Fibroblast of villous mesenchyme (primary cell): ENCODE measurements at places on chromosomes 16 and 17. TPM values are rescaled to one million over a fixed set of nuclear protein-coding genes. Genes with fewer than 3 reads are reported as not detected.

DNA sequence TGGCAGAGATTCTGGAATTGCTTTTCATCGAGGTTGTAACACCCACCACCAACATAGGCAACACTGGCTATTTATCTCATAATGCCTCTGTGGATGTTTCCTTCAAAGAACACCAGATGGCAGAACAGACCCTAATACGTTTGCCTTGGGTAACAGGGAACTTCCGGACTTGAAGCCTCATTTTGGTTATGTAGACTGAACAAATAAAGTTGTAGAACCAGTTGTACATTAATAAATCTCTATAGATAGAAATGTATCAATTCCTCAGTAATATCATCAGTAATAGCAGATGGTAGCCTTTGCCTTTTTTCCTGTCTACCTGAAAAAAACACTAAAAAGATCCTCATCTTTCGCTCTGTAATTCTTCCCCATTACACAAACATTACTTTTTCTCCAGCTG, 25.9 kb upstream of the APOH start:
- DNase-seq: peak; percentile 85

- no peak for DNase-seq
Observed at GRCh38 chr16:87662254-87663204, 60.2 kb downstream of the JPH3 start.

DNA sequence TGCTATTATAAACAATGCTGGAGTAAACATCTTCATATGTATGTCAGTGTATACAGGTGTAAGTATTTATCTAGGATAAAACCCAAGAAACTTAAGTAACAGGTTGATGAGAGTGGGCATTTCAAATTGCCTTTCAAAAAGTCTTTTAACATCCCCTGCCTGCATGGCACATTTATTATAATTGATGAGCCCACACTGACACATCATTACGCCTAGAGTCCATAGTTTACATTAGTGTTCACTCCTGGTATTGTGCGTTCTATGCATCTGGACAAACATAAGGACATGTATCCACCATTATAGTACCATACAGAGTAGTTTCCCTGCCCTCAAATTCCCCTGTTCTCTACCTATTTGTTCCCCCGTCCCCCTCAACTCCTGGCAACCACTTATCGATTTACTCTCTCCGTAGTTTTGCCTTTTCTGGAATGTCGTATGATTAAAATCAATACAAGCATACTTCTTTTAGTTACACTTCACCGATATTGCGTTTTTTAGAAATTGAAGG, 53.7 kb downstream of the NACA2 start:
- no peak for DNase-seq

DNA sequence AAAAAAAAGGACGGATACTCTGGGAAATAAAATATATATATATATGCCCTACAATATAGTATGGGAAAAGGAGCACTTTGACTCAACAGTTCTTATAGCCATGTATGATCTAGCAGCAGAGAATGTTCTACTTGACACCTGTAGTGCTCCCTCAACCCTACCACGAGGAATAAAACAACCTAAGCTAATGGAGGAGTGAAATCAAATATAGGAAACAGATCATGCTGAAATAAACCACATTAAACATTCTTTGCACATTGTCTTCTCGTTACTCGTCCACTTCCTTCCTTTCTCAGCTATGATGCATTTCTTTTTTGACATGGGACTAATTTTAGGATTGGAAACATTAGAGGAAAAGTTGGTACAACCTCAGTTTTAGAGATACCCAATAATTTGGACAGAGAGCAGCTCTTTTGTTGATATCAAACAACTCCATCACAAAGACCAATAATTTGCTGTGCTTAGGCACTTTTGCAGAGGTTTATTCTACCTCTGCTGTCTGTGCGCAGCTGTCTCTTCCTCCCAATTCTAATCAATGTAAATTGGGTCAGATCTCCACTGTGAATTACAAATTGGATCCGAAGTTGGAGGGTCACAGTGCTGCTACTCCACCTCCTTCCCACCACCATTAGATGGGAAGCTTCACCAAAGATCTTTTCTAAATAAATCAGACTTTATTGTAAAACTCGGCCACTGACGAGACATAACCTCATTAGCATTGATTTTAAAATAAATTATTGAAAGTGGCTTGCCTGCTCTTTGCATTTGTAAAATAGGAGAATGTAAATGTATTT, 65.8 kb downstream of the SNX11 start:
- DNase-seq: no peak

- DNase-seq: no peak
Observed at GRCh38 chr16:54817432-54817831, 113.2 kb upstream of the IRX5 start.

- peak; percentile 94 for DNase-seq
Observed at GRCh38 chr17:7579001-7579833, at the start of gene CD68. Gene CD68 (plus strand): TSS chr17:7579638. CDS start chr17:7579678, 40 bp downstream.

The NXN gene
- total RNA-seq: 91.5 and 124 TPM in 2 replicates

- DNase-seq: no peak
Observed at GRCh38 chr16:49472598-49472997, 99.0 kb downstream of the C16orf78 start.

The SLFN14 gene
- not detected in 2 replicates for total RNA-seq

The FN3K gene
- 2.2 and 2.9 TPM in 2 replicates for total RNA-seq

The MVP gene
- 211 and 250 TPM in 2 replicates for total RNA-seq

DNA sequence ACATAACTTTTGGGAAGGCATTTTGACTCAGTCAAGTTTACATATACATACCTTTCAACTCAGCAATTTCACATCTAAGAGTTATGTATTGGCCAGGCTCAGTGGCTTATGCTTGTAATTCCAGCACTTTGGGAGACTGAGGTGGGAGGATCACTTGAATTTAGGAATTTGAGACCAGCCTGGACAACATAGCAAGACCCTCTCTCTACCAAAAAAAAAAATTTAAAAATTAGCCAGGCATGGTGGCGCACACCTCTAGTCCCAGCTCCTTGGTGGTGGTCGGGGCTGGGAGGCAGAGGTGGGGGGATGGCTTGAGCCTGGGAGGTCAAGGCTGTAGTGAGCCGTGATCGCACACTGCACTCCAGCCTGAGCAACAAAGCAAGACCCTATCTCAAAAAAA, 79.3 kb downstream of the AATF start:
- no peak for DNase-seq

GRCh38 chr16:65538976-65539375, 417.1 kb upstream of the CDH11 start:
- no peak for DNase-seq

The ESRP2 gene
- total RNA-seq: under 0.01 and 0.86 TPM in 2 replicates

The PRSS53 gene
- 1.7 and 1.9 TPM in 2 replicates for total RNA-seq

- DNase-seq: no peak
Observed at GRCh38 chr16:11140098-11140375, 116.0 kb downstream of the SOCS1 start.

- peak; percentile 50 for DNase-seq
Observed at GRCh38 chr17:17042851-17043460, 699 bp downstream of the MPRIP start.

- DNase-seq: no peak
Observed at GRCh38 chr16:50646345-50646744, 34.8 kb downstream of the SNX20 start.

DNA sequence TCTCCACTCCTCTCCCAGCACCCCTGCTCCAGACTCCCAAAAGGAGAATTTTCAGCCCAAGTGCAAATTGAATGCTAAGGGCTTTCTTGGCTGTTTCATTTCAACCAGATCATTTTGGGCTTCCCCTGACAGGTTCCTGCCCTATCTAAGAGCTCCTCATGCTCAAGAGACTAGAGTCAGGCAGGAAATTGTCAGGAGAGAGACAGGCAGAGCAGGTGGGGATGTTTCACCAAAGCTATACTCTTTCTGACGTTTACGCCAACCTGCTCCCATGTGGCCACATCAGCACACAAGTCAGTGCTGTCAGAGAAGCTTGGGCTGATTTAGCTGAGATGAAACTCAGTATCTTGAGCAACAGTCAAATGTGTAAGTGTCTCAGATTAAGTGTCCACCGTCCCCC, 31.4 kb downstream of the HIC1 start:
- no peak for DNase-seq

The TOX3 gene
- not detected in 2 replicates for total RNA-seq

The NPIPB9 gene
- total RNA-seq: 3.9 TPM in 2 replicates
